ENCODE measurements at places on chromosomes 16 and 17.

DNA sequence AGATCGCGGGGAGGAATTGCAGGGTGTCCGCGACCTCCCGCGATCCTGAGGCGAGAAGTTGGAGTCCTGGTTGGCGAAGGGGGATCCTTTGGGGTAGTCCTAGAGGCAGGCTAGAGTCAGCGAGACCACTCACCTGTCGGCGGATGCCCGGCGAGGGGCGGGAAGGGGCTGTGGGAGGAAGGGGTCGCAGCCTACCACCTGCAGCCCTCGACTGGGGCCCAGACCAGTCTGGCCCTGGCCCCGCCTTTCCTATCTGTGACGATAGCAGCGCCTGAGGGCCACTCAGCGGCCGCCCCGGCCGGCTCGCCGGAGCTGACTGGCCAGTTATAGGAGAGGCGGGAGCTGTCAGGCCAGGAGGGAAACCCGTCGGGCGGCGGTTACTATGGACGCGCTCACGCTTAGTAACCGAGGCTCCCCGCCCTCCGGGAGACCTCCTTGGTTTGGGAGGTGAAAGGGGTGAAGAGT lies at the start of gene TEKT3:
Gene TEKT3, minus strand, starts transcription at position 213 of the 465 bp plus-strand sequence. CDS start 10,012 bp downstream, outside the sequence.
- DNase-seq = peak; percentile 1

DNA sequence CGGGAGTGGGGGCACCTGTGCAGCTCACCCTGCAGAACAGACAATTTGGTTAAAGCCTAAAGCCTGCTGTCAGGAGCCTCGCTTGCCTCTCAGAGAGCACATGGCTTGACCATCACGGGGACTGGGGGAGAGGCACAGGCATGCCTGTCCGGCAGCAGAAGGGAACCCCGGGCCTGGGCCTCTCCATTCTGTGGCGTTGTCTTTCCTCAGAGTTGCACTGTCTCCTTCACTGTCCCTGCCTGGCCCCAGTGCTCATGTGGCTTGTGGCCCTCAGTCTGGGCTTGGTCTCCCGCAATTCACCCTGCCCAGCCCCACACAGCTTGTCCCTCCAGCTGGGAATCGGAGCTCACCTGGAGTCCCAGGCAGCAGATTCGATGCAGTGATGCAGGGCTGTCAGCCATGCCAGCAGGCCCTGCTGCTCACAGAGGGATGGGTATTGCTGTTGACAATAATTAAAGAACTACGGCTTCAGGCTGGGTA lies 189.9 kb downstream of the SEC14L1 start:
- no peak for DNase-seq

- no peak for DNase-seq
These were observed 96.1 kb upstream of the SDK2 start for GRCh38 chr17:73740370-73740769.

GRCh38 chr16:12291989-12292759 lies 315.6 kb downstream of the SNX29 start:
- peak; percentile 39 for DNase-seq

GRCh38 chr17:9520649-9521048 lies 55.0 kb downstream of the STX8 start:
- DNase-seq = no peak

- DNase-seq = no peak
These were observed 12.2 kb downstream of the ENGASE start for GRCh38 chr17:79086609-79087427.

DNA sequence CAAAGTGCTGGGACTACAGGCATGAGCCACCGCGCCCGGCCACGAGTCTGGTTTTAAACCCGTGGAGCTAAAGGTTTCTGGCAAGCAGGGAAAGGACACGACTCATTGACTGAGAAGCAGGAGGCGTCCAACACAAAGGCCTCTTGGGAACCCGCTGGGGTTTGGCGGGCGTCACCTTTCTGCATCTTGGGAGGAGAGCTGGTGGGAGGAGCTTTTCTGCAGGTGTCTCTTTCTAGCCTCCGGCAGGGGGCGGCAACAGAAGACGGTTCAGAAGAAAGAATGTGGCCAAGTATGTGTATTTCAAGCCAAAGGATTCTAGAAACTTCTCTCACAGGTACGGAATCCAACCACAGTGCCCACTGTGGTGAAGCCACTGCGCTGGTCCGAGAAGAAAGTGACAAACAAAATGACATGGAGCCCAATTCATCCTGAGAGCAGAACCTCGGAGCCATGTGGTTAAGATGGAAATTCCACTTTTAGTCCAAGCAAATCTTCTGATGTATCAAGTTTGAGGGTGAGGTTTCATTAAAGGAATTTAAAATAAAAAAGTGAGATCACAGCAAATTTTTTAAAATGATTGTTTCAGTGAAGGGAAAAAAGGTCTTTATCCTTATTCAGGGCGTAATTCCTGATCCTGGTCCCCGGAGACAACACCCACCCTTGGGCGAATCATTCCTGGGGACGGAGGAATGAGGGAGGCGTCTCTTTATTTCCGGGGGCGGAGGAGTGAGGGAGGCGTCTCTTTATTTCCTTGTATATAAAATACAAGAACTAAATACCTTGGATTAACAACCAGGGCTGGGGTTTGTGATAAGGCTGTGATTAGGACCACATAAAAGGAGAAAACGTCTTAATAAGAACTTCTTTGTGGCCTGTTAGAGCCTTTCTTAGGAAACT lies 97.6 kb downstream of the MRM3 start:
- peak; percentile 20 for DNase-seq
